ENCODE measurements at places on chromosomes 1 and 21.

DNA sequence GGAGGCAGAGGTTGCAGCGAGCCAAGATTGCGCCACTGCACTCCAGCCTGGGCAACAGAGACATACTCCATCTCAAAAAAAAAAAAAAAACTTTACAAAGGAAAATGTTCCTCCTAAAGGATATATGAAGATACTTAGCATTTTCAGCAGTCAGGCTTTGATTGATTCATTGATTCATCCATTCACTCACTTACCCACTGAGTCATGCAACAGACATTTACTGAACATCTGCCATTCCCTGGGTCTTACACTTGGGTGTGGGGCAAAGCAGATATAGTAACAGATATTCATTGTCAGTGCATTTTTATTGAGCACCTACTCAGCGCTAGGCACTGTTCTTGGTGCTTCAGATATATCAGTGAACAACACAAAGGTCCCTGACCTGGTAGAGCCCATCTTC lies 5.6 kb upstream of the LACTBL1 start:
- DNase-seq, result no peak

DNA sequence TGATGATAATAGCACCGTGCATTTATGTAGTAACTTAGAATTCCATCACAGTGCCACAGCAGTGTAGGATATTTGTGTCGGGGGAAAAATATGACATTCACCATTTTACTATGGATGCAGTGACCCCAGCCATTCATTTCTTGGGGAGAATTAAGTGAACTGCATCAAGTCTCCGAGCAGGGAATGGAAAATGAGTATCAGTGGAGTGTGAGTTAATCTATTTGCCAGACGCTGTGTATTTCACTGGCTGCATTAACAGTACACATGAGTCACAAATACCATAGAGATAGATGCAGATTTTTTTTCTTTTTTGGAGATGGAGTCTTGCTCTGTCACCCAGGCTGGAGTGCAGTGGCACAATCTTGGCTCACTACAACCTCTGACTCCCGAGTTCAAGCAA lies 33.8 kb upstream of the SLC45A1 start:
- no peak for DNase-seq

GRCh38 chr21:21963911-21964310 lies 965.7 kb downstream of the NCAM2 start:
- no peak for DNase-seq

DNA sequence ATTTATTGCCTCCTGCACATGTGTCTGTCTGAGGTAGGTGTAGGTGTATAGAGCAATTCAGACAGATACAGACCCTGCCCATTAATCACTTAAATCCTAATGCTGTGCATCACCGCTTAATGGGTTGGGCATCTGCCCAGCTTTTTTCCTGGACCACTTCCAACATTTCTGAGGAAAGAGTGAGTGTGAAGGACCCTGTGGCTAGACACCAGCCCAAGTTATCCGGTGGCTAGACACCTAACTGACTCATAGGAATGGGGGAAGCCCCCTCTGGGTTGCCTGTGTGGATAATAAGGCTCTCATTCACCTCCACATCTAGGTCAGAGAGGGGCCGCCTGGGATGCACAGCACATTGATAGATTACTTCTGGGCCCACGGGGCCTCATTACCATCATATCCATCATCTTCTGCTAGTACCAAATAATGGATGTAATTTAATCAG lies 121.1 kb upstream of the RAVER2 start:
- DNase-seq, result no peak

DNA sequence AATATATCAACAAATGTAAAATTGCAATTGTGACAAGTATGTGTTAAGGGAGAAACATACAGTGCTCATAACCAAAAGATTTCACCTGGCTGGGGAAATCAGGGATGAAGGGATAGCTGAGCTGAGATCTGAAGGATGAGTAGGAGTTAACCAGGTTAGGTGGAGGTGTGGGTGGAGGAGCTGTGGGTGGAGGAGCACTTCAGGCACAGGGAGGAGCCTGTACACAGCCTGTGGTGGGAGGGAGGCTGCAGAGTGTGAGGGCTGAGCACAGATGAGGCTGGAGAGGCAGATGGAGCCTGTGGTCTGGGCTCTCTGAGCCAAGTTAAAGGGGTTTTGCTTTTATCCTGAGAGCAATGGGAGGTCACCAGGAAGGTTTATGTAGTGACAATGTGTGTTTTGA lies 111.9 kb downstream of the XCL2 start:
- DNase-seq, result no peak

DNA sequence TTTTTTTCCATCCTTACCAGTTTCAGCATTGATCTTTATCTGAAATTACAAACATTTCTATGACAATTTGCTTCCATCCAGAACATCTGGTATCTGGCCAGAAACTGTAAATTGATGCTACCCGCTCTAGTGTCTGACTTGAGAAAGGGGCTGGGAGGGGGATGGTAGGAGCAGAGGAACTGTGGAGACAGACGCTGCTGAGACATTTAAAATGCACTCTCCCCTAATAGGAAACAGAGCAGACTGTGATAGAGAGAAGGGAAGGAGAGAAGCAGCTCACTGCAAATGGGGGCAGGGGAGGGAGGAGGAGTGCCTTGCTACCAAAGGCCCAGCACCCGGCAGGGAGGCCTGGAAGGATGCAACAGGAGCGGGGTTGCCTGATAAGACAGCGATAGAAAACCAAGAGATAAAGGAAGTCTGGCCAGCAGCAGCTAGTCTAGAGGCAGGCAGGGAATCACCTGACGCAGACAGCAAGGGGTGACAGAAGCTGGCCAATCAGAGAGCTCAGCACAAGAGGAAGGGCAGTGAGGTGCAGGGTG lies 195.5 kb upstream of the NFIA start:
- no peak for DNase-seq

DNA sequence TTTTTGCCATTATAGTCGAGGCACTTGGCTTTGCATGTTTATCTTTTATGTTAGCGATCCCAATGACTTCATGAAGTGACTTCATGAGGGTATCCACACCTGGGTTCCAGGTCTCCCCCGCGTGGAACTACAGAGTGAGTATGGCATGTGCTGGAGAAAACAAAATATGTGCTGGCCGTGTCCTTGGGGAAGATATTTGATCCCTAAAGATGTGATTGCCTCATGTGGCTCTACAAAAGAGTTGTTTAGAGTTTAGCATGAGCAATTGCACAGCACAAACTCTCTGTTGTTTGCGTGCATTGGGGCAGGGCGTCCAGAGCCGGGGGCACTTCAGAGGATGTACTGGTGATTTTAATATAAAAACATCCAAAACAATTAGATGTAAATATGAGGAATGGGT lies 4.8 kb downstream of the IL10RB start:
- no peak for DNase-seq

DNA sequence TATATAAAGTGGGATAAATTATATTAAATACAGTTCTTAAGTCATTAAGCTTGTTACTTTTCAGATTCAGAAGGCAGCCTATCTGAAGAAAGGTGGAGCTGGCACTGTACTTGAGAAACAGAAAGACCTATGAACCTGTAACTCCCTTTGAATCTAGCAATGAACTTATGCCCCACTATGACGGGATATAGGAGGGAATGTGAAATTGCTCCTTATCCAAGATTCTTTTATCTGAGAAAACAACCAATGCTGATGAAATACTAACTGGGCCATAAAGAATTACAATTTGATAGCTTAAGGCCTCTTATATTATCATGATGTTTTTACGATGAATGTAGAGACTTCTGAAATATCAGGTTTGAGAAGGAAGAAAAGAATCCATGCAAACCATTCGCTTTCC lies 50.1 kb downstream of the ATP1B1 start:
- no peak for DNase-seq

DNA sequence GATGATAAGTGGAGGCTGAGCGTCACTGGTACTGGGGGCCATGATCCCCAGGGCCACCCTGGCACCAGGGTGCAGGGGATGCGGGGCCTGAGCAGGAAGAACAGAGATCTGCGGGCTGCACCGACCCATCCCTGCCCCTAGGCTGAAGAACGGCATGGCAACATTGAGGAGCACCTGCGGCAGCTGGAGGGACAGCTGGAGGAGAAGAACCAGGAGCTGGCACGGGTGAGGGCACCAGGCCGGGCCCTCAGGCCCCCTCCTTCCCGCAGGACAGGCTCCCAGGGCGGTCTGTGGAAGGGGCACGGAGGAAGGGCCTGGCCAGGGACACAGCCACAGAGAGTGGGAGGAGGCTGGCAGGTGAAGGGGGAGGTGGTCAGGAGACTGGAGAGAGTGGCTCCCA lies 21.8 kb downstream of the PPFIA4 start:
- DNase-seq, result no peak

DNA sequence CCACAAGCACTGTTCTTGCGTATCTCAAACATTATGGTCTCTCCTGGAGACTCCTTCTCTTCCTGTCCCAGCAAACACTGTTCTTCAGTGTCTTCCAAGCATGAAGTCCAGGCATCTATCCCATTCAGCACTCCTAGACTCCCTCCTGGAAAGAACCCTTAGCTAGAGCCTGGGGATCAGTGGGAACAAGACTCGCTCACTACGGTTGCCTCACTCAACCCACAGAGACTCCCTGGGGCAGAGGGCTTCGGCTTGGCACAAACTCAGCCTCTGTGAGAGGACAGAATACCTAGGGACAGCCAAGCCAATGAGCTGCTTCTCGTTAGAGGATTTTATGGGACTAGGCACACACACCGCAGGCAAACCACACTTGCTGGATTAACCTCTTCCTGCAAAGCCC lies 86.5 kb upstream of the IPO9 start:
- no peak for DNase-seq

- no peak for DNase-seq
Measured at GRCh38 chr1:180925471-180926051, 12.9 kb downstream of the KIAA1614 start.

GRCh38 chr1:43358121-43358745 lies 548 bp upstream of the CDC20 start:
- DNase-seq, result peak; percentile 25

DNA sequence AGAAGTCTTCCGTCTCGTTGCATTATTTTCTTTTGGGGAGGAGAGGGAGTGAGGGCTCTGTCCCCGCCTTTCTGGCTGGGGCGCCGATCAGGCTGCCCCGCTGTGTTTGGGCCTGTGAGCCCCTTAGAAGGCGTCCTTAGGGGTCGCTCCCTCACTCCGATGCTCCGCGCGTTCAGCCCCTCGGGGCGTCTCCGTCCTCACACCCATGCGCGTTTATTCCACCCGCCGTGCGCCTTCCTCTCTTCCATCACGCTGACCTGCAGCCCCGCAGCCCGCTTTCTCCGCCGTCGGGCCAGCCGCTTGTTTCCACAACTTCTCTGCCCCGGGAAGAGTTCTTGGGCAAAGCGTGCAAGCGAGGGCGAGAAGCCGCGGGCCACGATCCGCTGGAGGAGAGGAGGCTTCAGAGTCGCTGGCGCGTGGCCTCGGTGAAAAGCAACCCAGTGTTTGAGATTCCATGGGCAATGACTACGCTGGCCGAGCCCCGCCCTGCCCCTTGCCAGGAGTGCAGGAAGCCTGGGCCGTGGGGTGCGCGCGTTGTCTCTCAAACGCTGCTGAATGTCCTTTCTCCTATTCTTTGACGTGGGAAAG lies 27.7 kb downstream of the TRIM11 start:
- DNase-seq, result no peak

DNA sequence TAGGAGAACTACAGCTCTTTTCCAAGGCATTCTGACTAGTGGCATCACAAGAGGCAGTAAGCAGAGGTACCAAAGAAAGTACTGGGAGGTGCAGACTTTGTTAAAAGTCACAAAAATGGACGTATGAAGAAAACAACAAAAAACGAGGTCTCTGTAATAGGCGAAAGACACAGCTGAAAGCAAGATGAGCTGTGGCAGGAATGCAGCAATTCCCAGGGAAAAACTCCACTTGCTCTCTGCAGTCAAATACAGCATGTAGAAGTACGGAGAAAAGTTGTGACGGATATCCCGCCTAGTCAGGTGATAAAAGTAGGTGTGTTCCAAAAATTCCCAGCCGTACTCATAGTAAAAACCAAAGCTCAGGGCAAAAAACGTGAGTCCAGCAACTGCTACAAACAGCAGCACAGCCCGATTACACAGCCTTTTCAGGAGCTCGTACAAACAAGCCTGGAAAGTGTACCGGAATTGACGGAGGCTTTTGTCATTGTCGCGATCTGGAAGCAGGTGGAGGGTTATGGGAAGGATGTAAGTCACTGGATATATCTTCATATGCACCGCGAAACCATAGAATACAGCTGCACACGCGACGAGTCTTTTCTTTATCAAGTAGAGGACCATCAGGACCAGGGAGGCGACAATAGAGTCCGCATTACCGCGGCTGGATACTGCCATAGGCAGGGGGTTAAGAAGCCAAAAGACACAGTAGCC lies 979 bp downstream of the PIGM start:
- no peak for DNase-seq

GRCh38 chr1:111633736-111634247 lies 14.2 kb downstream of the RAP1A start:
- no peak for DNase-seq

- no peak for DNase-seq
Measured at GRCh38 chr1:29282924-29283803, 46.8 kb downstream of the PTPRU start.

DNA sequence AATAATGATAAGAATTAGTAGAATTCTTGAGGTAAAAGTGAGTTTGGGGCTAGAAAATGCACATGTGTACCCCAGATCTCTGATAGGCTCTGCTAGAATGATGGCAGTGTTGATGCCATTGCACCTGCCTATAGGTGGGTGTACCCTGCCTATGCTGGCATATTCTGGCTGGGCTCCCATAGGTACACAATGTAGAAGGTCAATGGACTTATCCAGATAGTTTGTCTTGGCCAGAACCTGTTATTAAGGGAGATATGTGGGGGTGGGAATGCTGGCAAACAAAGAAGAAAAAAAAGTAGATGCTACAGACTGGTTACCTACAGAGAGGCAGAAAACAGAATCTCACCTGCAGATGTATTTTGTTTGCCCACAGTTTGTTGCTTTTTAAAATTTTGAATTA lies 14.1 kb upstream of the KLHDC8A start:
- no peak for DNase-seq

DNA sequence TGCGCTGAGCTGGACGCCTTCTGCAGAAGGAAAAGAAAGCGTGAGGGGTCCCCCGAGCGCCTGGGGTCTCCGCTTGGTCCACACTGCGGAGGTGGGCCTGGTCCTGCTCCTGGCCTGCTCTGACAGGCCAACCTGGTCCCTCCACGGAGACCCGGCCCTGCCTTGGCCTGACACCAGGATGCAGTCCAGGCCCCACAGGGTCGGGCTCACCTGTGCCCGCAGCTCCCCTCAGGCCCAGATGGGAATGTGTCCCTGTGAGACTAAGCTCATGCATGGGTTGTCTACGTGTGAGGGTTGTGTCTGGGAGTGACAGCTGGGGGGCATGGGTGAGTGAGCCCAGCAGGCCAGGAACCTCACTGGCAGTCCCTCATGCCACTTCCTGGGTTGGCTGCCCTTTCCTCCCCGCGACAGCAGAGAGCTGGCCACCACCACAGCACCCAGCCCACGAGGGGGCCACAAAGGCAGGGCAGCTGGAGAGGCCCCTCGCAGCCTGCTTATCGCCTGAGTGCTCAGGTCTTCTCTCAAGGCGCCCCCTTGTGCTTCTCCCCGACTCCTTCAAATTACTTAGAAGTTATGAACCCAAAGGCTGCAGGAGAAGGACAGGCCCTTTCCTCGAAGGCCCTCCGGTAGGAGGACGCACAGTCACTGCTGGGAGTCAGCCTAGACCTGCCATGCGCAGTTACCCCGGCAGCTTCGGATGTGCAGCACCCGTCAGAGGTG lies 41.1 kb downstream of the SLC45A1 start:
- no peak for DNase-seq
